Kidney glomerular epithelial cell (primary cell): ENCODE measurements at places on chromosomes 16 and 17.

DNA sequence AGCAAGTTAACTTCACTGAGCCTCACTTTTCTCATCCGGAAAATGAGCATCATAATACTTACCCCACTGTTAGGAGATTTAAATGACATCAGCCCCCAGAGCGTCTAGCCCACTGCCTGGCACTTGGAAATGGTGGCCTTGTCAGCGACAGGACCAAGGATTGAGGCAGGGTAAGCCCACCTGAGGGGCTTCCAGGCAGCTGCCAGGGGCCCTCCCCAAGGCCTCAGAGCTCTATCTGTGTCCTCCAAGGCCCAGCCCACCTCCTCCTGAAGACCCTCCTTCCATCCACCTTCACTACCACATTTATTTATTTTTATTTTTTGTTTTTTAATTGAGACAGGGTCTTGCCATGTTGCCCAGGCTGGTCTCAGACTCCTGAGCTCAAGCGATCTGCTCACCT, 13.8 kb downstream of the PITPNM3 start:
- no peak for DNase-seq

DNA sequence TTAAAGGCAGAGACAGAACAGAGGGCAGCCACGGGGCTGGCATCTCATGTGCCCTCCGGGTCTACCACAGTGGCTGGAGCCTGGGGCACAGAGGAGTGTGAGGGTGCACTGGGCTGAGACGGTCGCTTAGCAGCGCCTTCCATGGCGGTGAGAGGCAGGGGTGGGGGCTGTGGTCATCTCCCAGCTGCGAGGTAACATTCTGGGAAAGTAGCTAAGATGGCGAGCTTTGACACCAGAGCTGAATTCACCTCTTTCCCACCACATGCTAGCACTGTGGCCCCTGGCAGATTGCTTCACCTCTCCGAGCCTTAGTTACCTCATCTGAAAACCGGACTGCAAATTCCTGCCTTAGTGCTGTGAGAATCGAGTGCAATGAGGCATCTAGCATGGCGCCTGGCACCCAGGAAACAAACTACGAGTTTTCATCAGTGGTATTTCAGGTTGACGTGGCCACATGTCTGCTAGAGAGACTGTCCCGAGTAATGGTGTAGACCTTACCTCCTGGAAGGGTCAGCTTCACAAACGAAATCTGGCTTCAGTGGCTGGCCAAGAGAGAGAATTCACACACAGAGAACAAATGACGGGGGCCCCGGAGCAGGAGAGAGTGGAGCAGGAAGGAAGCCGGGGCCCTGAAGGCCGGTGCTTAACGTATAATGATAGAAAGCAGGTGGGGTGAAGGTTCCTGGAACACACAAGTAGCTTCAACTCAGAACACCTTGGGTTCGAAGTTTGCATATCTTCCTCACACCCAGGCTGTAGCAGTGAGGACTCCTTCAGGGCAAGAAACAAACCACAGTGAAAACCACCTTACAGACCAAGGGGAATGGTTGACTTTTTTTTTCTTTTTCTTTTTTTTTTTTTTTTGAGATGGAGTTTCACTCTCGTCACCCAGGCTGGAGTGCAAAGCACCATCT, 63.9 kb upstream of the RPH3AL start:
- no peak for DNase-seq

DNA sequence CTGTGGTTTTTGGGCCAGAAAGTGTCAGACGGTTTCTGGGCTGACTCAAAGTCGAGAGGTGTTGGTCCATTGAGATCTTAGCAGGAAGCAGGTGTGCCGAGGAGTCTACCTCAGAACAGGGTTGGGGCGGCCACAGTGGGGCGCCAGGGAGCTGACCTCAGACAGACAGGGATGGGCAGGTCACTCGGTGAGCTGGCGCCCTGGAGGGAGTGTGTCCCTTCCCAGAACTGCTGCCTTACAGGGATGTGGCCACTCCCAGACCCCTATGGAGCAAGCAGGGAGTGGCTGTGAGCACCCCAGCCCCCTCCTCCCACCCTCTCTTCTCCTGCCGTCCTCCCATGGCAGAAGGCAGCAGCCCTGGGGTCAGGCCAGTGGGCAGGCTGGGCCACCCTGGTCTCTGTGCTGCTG, 14.0 kb upstream of the DPEP1 start:
- DNase-seq, result no peak

DNA sequence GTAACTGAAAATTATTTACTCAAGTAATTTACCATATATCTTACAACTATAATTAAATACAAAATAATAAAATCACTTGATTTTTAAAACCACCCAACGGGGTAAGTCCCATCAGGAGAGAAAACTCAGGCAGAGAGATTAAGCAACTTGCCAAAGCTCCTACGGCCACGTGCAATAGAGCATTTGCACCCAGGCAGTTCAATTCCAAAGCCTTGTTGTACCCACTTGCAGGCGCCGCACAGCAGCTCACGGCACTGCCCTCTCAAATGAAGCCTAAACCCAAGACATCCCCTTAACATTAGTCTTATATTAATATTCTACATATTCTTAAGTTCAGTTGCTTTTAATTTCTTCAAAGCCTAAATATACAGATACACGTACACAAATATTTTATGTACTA, 75.7 kb downstream of the SPAG9 start:
- DNase-seq, result no peak

GRCh38 chr16:2019518-2019920, at the start of gene NPW:
Gene NPW, plus strand, starts transcription at chr16:2019785.
- no peak for DNase-seq

GRCh38 chr17:81398176-81398831, 3.0 kb downstream of the BAHCC1 start:
- peak; percentile 62 for DNase-seq

- DNase-seq, result peak; percentile 14
Measured at GRCh38 chr17:75693500-75694481, 26.7 kb downstream of the SAP30BP start.

DNA sequence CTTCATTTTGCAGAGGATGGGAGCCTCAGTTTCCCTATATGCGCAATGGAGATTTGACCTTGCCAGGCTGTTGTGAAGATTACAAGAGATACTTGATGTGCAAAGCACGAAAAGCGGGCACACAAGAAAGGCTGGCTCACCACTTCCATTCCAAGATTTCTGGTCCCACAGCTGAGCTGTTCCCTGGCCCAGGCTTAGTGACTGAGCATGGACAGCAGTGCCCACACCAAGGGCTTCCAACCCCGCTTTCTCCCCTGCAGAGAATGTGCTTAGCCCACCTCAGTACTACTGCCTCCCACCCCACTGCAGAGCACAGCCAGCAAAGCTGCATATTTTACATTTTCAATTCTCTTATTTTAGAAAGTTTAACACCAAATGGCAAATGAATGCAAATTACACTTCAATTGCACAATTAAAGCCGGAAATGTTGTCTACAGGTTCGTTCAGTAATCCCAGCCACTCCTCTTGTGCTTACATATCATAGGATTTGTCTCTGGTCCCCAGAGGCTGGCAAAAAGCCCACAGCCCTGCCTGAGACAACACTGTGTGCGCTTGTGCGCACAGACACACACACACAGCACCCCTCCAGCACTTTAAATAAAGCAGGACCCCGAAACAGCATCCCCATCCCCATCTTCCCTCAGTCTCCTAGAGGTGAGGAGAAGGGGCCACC, 51.8 kb downstream of the VAC14 start:
- no peak for DNase-seq

- no peak for DNase-seq
Measured at GRCh38 chr17:57292091-57292490, 35.8 kb downstream of the MSI2 start.

- DNase-seq, result no peak
Measured at GRCh38 chr16:3577302-3577752, at the start of gene NLRC3. Gene NLRC3, minus strand, starts transcription at chr16:3577403. Its CDS starts 12,367 bp downstream, at chr16:3565036.

GRCh38 chr17:75124041-75124818, 7.3 kb downstream of the NT5C start:
- peak; percentile 60 for DNase-seq

DNA sequence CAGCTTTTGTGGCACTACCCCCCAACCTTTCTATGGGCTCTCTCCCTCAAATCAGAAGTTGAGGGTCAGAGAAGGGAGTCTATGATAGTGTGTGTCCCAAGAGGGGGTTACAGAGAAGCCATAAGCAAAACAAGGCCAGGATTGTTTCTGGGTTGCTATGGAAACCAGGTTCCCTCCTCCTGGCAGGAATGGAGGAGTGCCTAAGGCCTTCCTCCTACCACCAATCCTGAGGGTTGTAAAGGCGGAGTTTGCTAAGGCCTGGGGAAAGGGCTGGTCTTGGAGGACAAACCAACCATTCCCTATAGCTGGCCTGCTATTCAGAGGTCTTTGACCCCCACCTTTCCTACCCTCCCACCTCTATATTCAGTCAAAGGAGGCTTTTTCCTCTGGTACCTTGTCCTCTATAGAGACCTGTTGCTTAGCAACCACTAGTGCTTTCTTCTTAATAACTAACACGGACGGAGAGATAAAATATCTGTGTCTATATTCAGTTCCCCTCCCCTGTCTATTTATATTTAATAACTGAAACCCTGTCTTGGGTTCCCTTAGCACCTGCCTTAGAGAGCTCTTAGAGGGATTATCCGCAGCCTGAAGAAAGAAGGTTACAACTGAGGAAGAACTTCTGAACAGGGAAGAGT, 43.4 kb downstream of the NEUROD2 start:
- DNase-seq, result no peak

GRCh38 chr17:3917391-3917931, 1.2 kb upstream of the P2RX1 start:
- DNase-seq, result no peak

DNA sequence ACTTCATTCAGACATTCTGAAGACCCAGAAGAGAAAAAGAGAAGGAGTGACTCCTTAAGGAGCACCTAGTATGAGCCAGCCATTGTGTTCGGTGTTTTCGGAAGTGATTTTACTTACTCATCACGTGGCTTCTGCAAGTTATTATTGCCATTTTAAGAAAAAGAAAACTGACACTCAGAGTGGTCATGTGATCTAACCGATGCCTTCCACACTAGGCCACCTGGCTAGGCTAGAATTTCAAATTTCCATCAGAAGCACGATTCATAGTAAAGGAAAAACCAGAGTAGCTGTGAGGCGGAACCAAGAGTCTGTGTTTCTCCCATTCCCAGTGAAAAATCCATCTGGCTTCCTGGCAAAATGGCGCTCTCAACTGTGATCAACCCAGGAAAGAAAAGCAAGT, 32.0 kb downstream of the GTF3C1 start:
- DNase-seq, result no peak

- no peak for DNase-seq
Measured at GRCh38 chr17:45820052-45820780, 24.5 kb upstream of the SPPL2C start.

- DNase-seq, result no peak
Measured at GRCh38 chr16:89581861-89582563, 6.5 kb downstream of the CPNE7 start.

DNA sequence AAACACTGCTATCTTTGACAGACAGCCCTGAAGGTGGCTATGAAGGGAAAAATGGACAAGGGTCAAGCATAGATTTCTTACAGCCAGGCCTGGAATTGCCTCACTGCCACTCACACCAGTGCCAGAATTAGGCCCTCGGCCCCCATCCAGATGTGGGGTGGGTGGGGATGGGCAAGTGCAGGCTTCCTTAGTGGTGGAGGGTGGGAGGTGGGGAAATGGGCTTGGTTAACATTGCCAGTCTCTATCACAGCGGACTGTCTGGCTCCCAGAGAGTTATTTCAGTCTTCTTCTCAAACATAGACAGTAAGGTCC, 24.9 kb downstream of the B9D1 start:
- no peak for DNase-seq

DNA sequence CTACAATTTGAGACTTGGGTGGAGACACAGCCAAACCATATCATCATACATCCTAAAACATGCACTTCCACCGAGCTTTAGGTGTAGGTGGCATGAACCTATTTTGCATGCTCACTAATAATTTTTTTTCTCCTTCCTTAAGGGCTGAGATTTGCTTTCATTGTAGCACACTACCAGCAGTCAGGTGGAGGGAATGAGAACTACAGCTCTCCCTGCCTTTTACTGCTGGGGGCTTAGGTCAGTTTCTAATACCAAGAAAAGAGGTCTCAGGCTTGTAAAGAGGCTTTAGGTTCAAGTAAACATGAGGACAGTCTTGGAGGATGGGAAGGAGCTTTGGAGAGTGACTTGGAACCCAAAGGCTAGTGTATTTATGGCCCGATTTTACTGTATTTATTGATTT, 22.0 kb downstream of the CFAP20 start:
- DNase-seq, result no peak

DNA sequence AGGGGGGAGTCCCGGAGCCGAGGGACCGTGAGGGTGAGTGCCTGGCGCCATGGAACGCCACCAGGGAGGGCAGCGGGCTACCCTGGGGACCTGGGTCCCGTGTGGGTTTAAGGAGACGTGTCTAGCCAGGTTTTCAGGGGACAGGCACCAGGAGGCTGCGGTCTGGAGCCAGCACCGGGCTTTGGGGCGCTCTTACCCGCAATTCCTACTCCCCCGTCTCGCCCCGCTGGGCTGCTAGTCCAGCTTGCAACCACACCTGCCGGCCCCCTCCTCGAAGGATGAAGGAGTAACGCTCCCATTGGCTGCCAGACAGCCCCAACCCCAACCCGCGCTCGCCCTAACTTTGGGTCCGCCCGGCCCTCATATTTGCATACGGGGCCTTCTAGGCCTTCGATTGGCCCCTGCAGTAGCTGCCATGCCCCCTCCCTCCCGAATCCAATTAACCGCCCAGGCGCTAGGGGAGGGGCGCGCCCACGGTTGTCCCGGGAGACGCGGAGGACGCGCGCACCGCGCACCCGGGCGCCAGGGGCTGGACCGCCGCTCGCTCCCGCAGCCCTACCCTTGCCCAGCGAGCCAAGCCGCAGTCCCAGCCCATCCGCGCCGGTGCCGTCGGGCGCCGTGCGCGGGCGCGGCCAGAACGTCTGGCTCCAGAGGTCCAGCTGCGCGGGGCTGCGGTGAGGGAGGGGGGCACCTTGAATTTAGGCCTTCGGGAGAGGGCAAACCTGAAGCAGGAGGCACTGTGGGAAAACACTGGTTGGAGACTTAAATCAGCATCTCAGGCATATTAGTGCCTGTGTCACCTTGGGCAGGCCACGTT, at the start of gene TTLL6:
TTLL6 (minus strand) TSS at position 456 of the 817 bp plus-strand sequence; CDS start at position 299, 157 bp downstream.
- peak; percentile 25 for DNase-seq
